ENCODE measurements at places on chromosomes 2 and 18.

DNA sequence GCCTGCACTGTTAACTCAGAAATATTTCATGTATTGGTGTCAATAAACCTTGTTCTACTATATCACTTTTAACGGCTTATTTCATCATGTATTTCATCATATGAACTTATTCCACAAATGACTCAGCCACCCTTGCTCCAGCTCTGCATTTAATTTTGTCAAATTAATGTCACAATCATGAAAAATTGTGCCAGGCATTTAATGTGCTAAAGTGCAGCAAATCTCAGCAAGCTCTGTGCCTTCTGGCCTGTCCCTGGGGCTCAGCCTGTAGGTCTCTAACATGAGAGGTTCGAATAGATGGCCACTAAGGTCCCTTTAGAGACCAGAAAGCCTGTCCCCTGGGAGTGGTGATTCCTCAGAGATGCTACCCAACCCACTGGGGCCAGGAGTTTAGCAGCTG lies 28.6 kb downstream of the BOD1L2 start:
- DNase-seq = no peak

DNA sequence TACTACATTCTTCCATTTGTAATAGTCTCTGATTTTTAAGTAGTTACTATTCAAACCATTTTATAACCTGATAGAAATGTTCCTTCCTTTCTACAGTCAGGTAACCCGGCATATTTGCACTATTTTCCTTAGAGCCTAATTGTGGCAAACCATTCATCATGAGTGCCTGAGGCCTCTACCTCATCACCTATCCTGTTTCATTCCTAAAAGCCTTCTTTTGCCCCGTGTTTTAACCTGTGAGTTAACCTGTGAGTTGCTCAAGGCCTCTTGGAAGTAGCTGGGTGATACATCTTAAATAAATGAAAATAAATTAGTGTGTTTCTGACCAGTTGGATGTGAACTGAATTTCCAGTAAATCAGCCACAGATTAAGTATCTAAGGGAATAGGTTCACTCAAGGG lies 6.5 kb upstream of the KLHL29 start:
- DNase-seq = no peak

DNA sequence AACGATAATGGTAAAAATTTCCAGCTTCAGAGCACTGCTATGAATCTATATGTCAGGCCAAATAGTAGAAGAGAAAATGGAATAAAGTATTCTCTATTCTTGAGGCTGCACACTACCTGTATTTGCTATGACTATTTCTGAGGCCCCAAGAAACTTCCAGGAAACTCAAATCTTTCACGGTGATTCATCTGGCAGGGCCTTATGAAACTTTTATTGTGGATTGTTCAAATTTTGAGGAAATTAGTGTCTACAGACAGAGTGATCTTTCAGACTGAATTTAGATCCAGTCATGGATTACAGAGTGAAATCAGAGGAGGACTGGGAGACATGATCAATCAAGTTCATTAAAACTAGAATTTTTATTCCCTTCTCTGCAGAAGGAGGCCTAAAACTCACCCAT lies 4.1 kb upstream of the VSNL1 start:
- DNase-seq = no peak

DNA sequence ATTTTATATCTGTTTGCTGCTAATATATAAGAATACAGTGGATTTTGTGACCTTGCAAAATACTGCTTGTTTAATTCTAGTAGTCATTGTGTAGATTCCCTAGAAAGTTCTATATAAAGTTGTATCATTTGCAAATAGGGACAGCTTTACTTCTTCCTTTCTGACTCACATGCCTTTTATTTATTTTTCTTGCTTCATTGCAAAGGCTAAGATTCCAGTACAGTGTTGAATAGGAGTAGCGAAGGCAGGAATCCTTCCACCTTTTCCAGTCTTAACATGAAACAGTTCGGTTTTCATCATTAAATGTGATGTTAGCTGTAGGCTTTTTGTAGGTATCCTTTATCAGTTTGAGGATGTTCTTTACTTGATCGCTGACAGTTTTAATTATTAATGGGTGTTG lies 58.1 kb downstream of the DGKD start:
- no peak for DNase-seq

DNA sequence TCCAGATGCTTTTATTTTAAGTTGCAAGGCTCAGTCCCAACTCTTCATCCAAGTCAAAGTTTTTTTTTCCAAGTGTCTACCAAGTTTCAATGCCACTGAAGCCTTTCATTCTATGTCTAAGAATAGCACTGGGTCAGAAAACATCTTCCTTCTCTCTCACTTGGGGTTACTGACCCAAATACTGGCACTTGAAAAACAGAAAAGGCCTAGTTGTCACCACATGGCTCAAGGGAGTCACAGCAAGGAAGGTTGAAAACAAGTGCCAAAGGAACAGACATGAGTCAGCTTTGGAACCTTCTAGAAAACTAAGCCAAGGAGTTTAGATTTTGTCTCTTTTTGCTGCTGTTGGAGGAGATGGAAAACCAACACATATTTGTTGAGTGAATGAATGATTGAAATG lies 146.5 kb downstream of the COPS8 start:
- no peak for DNase-seq

DNA sequence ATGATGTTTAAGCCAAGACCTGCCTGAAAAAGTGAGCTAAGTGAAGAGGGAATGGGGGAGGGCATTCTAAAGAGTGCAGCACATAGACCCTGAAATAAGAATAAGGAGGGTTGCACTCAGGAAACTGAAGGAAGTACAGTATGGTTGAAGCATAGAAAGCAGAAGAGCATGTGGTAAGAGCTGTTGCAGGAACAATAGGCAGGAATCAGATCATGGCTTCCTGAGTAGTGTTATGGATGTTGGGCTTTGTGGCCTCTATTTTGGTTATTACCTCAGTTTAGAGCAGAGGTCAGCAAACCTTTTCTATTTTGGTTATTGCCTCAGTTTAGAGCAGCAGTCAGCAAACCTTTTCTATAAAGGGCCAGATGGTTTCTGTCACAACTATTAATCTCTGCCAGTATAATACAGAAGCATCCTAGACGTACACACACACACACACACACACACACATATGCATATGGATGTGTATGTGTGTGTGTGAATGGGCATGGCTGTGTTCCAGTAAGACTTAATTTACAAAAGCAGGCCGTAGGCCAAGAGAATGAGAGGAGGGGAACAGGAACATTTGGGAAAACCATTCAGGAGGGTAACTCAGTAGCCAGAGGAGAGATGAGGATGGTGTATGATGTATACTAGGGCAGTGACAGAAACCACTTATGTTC lies 91.1 kb upstream of the MYO3B start:
- DNase-seq = no peak

- no peak for DNase-seq
Observed at GRCh38 chr18:73891572-73892421, 255.8 kb downstream of the FBXO15 start.

DNA sequence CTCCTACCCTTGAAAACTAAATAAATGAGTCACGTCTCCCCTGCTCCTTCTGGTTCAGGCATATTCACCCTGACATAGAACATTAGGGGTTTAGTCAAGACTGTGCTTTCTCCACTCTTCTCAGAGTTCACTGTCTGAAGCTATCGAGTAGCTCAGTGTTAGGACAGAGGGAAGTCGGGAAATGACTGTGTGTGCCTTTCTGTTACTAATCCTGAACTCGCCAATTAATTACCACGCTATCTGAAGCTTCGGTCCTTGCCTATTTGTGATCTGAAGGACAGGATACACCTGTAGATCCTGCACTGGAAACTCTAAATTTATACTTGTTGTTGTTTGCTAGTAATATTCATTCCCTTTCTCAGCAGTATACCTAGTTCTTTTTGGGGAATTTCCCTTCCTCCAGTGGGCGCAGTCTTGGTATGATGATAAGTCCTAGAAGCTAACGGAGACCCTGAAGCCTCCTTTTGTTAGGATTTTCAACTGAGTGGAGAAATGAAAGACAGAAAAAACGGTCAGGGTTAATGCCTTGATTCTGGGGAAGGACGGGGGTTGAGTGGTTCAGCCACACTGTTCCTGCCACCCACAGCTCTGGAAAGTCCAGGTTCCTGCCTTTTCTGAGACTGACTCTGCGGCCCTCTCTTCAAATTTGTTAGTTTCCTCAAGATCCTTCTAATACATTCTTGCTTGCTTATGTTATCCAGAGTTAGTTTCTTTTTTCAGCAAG lies 218.0 kb downstream of the DLGAP1 start:
- no peak for DNase-seq

DNA sequence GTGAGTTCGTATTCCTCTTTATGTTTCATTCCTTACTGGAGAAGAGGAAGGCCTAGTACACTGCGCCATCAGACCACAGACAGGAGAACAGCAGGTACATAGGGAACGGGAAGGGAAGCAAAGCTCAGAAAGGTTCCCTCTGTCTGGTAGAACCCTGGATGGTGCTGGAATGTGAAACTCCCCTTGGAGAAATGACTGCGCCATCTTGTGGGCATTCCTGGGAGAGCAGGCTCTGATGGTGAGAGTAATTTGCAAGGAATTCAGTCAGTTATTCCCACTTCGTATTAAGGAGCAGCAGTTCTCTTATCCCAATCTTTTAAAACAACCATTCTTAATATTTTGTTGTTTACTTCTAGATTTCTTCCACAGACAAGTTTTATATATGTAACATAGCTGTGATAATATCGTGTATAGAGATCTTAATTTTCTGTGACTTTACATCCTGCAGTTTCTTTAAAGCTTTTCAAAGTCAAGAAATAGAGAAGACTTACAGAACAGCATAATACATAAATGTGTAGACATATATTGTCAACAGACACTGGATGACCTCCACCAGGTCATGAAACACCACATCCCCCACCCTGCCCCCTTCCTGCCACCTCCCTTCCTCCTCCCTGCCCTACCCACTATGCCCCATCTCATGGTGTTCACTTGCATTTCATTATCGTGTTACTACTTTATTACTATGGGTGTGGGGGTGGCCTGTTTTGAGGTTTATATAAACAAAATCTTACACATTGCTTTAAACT lies 83.9 kb downstream of the ARHGEF4 start:
- peak; percentile 40 for DNase-seq

GRCh38 chr2:238553159-238553558 lies 126.4 kb downstream of the ASB1 start:
- DNase-seq = no peak

DNA sequence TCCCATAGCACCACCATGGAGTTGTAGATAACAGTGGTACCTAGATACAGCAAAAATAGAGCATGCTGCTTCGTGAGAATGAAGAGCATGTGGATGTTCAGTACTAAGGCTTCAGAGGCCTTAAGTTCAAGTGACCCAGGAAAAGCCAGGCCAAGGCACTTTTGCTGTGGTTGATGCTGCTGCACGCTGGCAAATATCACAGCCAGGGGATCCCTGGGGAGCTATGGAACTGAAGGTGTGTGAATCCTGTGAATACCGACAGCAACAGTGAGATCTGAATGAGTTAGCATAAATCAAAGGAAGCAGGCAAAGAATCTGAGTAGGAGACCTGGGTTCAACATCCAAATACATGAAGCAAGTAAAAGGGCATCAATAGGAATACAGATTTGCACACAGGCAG lies 158.6 kb upstream of the THUMPD2 start:
- no peak for DNase-seq

GRCh38 chr18:52310651-52311050 lies 29.3 kb upstream of the DCC start:
- no peak for DNase-seq

DNA sequence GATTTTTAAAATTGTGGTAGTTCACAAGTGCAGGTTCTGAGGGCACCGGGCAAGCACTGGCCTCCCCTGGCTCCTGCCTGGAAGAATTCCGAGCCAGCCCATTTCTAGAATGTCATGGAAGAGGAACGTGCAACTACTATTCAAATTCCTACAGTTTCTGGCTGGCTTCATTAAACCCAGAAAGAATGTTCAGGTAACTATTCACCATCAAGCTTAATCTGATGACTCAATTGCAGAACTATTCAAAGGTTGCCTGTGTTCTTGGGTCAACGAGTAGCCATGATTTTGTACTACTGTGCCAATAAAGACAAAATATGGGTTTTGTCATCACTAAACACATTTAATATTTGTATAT lies 14.3 kb upstream of the MFF start:
- DNase-seq = no peak

DNA sequence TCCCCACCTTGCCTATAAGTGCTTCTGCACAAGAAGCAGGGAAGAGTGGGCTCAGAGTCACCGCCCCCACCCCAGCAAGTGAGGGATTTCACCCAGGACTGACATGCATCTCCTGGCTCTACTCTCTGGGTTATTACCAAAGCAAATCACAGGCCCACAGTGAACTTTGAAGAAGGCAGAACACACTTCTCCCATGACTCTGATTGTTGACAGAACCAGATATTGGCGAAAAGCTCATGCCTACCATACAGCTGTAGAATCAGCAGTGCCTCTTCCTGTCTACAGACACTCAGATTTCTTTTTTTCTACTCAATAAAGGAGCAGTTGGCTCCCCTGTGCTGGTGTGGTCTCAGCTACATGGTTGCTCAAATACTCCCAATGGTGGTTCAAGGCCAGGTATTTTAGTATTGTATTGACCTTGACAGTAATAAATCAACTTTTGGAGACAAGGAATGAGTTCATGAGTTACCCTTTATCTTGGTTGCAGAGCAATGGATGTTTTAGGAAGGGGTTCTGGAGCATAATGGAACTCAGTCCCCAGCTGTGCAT lies 512.9 kb upstream of the ID2 start:
- no peak for DNase-seq

DNA sequence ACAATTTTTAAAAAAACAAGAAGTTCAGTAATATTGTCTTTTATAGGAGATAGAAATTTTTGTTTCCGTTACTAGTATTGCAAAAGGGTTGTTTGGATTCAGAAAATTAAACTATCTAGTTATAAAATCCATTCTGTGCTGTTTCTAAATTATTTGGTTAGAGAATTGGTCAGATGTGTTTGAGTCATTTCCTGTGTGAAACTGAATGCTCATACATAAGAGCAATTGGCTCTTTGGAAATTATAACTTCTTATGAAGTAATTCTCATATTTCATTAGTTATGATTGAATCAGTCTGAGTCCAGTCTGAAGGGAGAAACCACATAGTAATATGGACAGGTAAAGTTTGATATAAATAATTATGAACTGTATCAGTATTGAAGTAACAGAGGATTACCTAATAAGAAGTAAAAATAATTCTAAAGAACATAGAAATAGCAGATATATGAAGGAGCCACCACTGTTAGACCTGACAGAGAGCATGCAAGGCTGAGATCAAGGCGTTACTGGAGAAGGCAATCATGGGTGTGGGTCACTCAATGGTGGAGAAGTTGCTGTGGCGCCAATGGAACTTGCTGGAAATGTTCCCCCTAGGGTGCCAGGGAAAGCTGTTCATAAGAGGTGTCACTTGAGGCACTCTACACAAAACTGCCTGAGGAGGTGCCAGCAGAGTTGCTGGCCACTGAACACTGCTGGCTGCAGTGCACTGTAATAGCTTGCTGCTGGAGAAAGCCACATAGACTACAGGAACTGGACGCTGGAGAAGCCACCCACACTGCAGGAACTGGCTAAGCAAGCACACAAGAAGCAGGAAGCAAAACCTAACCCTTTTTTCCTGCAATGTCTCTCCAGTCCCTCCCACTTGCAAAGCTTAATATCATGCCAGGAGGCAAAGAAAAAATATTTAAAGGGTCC lies 18.0 kb upstream of the FAP start:
- DNase-seq = no peak

- DNase-seq = no peak
Observed at GRCh38 chr18:22368021-22368420, 49.7 kb downstream of the CTAGE1 start.
